ENCODE measurements at places on chromosomes 6 and 20.

GRCh38 chr20:47201074-47201730 lies 155.3 kb downstream of the ZMYND8 start:
- DNase-seq, result no peak

DNA sequence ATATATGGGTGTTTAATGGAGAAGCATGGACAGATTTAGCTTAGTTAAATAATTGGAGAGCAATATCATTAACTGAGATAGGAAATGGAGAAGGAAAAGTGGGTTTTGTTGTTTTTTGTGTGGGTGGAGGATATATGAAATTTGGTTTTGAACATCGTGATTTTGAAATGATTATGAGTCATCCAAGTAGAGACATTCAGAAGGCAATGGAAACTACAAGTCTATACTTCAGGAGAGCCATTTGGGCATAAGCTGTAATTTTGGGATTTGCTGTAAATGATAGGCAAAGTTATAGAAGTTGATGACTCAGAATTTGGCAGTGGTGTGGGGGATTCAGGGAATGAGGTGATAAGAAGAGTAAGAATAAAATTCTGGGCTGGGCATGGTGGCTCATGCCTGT lies 27.4 kb upstream of the FAM135A start:
- no peak for DNase-seq

DNA sequence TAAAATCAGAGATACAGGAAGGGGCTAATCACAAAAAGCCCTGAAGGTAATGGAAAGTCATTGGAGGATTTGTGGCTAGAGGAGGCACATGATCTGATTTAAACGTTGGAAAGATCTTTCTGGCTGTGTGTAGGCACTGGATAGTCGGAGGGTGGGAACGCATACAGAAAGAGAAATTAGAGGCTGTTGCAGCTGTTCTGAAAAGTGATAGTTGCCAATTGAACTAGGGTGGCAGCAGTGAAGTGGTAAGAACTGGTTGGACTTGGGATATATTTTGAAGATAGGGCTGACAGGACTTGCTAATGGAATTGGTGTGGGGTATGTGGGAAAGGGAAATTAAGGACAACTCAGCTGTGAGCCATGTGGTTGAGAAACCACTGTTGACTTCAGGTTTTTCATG lies 223.6 kb downstream of the OGFRL1 start:
- DNase-seq, result no peak

DNA sequence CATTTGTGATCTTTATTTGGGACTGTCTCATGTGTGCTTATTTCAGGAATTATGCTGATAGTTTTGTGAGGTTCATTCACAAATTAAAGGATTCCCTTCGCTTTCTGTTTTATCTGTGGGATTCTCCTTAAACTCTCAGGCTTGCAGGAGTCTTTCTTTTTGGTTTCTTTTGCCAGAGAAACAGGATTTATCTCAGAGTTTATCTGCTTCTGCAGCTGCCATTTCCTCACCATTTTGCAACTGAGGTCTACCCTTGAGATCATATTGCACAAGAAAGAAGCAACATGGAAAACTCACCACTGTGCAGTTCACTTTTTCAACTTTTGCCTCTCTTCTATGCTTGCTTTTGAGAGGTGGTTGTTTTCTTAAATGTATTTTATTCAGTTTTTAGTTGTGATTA lies 201.0 kb downstream of the PRL start:
- DNase-seq, result no peak

GRCh38 chr20:13960119-13960518 lies 30.3 kb downstream of the SEL1L2 start:
- no peak for DNase-seq

GRCh38 chr6:166262743-166263515 lies 45.3 kb downstream of the PRR18 start:
- no peak for DNase-seq

- no peak for DNase-seq
Measured at GRCh38 chr20:25040438-25040831, 17.5 kb downstream of the ACSS1 start.

DNA sequence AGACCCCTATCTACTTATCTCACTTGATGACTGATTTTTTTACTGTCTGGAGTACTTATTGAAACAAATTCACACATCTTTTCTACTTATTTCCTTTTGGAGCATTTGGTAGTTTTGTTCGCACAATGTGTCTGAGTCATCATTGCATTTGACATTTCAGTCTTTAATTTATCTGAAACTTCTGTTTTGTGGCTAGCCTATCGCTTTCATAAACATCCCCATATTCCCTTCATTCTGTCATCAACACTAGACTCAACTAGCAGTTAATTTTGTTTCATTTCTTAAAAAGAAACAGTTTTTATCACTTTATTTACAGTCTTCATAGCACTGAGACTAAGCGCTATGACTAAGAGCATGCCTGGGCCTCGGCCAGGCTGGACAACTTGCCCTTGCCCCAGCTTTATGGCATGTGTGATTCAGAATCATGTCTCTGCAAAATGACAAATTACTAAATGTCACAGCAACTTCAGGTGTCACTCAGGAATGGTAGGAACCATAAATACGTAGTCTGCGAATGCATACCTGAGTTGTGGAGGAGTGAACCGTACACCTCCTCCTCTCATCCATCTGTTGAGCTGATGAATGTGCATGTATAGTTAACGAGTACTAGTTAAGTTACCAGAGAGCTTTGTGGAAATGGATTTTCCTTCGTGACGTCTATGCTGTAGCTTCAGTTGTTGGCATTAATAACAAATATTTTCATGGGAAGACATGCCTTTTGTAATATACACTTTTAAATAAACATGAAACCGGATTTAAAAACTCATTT lies 16.2 kb downstream of the L3MBTL3 start:
- DNase-seq, result no peak

- no peak for DNase-seq
Measured at GRCh38 chr6:73713426-73714147, 17.6 kb downstream of the CD109 start.

DNA sequence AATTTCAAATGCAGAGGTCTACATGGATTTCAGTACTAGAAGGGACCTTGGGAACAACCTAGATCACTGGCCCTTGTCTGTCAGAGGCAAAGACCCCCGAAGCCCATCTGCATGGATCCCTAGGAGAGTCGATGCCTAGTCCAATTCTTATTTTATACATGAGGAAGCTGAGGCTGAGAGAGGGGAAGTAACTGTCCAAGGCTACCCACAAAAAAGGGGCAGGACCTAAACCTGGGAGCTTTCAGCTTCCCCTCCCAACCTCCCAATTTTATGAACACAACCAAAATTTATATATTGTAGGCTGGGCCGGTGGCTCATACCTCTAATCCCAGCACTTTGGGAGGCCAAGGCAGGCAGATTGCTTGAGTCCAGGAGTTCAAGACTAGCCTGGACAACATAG lies 73.2 kb downstream of the TRERF1 start:
- no peak for DNase-seq

GRCh38 chr6:113558966-113559365 lies 298.2 kb upstream of the MARCKS start:
- no peak for DNase-seq

DNA sequence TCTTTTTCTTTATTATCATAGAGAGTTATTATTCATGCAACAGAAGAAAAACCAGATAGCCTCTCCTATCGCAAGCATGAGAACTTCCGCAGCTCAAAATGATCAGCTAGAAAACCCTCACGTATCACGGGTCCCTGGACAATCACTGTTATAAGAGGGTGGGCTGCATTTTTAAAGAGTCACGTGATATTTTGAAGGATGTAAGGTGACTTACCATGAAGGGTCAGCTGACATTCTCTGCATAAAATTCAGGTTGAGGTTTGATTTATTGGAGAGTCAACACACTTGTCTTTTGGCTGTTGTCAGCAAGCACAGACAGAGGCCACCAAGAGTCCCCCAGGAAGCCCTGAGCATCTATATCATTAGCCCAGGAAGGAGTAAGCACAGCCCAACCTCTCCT lies 39.5 kb downstream of the ID4 start:
- DNase-seq, result no peak

DNA sequence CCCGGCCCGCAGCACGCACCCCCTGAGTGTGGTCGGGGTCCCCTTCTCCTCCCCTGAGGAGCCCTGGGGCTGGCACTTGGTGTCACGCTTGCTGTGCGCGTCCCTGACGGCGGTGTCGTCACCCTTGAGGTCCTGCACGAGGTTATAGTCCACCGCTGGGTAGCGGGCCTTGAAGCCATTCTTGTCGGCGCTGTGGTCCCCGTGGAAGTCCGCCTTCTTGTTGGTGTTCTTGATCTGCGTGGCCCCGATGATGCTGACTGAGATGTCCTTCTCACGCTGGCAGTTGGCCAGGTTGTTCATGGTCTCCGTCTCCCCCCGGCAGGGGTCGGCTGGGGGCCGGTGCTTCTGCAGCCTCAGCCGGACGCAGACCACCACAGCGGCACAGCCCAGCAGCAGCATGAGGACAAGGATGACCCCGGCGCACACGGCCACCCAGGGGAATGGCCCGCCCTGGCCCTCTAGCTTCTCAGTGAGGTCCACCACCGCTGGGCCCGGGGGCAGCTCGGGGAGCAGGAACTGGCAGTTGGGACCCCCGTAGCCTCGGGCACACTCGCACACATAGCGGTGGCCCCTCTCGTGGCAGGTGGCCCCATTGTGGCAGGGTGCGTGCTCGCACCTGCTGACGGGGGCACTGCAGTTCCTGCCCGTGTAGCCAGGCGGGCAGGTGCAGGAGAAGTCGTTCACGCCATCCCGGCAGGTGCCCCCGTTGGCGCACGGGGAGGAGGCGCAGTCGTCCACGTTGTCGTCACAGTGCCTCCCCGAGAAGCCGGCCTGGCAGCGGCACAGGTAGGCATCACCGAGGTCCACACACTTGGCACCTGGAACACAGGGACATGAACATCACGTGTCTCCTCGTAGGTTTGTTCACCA lies 7.4 kb downstream of the DLL1 start:
- no peak for DNase-seq

- DNase-seq, result no peak
Measured at GRCh38 chr6:102813489-102814275, 1420.2 kb downstream of the GRIK2 start.

GRCh38 chr20:39283464-39283863 lies 321.3 kb downstream of the DHX35 start:
- DNase-seq, result no peak

DNA sequence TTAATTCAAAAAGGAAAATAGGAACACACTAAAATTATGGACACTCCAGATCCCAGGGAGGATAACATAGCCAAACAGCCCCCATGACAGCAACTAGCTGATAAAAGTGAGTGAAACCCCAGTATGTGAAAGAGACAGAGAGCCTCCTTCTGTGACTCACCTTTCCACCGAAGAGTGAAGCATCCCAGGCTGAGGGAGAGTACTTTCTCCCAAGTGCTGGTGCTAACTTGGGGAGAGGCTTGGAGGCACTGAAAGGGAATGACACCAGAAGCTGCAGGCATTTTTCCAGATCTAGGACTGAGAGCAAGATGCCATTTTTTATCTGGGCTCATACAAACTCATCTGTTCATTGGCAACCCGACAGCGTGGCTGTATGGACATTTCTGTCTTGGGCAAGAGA lies 339.8 kb downstream of the HTR1B start:
- DNase-seq, result no peak

GRCh38 chr6:143937668-143937970 lies 70.4 kb downstream of the PLAGL1 start:
- DNase-seq, result no peak

DNA sequence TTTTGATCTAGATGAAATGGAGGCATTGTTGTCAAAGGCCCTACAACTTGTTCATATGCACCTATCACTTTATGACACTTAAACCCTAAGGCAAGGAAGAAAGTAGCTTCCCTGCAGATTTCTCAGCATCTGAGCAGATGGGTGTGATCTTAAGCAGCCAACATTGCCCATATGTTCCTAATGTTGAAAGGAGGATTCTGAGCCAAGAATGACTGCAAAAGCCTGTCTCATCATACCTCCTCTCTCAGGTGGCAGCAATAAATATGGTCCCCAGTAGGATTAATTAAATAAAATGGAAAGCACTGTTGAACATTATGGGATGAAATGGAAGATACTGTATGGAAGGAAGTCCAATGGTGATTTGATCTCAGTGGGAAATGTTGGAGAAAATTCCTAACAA lies 538.1 kb upstream of the MAN1A1 start:
- DNase-seq, result no peak

- DNase-seq, result no peak
Measured at GRCh38 chr6:156347656-156348055, 429.5 kb upstream of the ARID1B start.

DNA sequence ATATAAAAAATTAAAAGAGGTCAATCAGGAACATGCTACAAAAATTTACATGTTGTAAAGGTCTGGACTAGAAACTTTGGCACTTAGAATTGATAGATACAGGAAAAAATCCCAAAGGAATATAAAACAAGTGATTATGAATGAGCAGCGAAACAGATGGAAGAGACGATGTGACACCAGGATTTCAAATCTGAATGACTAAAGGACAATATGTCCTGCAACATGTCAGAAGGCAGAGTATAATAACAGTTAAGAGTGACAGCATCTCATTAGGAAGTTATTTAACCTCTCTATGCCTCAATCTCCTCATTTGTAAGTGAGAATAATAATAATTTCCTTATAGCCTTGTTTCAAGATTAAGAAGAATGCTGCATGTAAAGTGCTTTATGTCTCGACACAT lies 50.3 kb downstream of the FRK start:
- no peak for DNase-seq

- no peak for DNase-seq
Measured at GRCh38 chr6:106124015-106124414, 37.9 kb downstream of the PRDM1 start.

DNA sequence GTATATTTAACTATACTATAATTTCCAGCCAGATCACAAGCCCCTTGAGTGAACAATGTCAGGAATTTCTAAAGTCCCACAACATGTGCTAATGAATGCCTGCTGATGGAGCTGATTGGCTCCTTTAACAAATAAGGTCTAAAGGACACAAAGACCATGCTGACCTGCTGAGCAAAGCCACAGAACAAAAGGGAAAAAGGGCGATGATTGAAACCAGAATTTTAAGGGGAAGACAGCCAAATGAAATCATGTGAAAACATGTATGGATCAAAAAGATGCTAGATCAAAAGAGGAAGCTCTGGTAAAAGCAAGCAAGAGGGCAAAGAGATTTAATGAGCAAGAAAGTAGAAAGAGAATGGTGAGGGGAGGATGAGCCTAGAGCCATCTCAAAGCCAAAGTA lies 105.6 kb downstream of the DCDC2 start:
- DNase-seq, result no peak

DNA sequence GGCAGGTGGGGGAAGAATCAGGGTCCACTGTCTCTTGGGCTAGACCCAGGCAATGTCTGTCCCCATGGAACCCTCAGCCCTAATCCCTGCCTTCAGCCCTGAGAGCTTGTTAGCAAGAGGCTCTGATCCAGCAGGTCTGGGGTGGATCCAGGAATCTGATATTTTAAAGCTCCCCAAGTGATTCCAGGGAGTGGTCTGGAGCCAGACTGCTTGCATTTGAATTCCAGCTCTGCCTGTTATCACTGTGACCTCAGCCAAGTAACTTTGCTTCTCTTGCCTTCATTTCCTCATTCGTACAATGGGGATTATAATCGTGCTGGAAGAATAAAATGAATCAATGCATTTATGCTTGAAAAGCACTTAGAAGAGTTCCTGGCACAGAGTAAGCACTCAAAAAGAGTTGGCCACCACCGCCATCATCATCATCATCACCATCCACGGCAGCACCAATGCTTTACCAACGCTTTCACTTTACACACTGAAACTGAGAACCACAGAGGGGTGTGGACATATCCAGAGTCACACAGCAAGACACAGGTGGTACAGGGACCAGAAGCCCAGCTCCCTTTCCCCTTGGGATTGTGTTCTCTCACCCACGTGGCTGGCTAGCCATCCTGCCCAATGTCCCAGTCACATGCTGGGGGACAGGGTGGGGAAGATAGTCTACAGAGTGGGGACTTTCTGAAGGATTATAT lies 75.7 kb upstream of the RALY start:
- no peak for DNase-seq
